ENCODE measurements at places on chromosomes 1 and 21. TPM values are rescaled to one million over a fixed set of nuclear protein-coding genes. Genes with fewer than 3 reads are reported as not detected.

LIPI gene
- total RNA-seq: not detected

TPTE gene
- not detected for total RNA-seq

HFM1 gene
- total RNA-seq: 0.83 TPM

DNA sequence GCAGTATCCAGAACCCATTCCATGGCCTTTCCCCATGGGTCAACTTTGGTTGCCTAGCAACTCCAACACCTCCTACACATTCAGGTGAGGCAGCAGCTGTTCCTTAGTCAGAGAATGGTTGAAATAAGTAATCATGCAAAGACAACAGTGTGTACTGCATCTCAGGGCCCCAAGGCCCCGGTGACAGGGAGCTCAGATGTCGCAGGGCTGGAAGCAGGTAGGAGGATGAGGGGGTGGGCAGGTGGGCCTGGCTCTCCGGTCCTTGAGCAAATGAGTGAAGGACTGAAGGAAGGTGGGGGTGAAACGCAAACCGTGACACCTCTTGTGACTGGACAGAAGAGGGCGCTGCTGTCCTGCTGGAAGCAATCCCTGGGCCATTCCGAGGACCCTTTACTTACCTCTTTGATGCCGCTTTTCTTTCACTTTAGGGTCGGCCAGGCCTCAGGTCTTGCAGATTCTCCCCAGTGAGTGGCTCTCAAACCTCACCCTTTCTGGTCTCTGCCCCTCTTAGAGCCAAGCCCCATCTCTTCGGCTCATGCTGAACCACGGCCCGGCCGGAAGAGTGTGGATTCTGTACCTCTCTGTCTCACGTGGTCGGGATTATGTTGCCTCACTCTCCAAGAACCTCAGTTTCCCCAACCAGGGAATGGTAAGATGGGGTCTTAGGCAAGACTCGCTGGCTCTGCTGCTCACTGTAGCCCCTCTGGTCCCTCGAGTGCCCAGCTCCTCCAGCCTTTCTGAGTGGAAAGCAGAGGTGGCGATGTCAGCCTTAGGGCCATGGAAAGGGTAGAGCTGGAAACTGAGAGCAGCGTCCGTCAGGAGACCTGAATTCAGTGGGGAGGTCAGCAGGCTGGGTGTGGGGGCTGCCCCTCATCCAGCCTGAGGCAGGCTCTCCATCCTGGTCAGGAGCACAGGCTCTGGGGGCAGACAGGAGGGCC is 5.6 kb upstream of the KCNA10 start:
- DNase-seq: no peak

DNA sequence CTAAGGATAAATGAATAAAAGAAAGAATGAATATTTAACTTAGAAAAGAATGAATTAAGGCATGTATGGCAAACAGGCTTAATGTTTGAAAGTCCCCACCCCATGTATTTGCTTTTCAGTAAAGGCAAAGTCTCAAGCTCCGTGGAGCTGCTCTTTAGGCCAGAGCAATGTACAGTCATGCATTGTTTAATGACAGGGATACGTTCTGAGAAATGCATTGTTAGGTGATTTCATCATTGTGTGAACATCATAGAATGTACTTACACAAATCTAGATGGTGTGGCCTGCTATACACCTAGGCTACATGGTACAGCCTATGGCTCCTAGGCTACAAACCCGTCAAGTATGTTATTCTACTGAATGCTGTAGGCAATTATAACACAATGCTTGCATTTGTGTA is 51.6 kb upstream of the SPATA6 start:
- DNase-seq: no peak

DNA sequence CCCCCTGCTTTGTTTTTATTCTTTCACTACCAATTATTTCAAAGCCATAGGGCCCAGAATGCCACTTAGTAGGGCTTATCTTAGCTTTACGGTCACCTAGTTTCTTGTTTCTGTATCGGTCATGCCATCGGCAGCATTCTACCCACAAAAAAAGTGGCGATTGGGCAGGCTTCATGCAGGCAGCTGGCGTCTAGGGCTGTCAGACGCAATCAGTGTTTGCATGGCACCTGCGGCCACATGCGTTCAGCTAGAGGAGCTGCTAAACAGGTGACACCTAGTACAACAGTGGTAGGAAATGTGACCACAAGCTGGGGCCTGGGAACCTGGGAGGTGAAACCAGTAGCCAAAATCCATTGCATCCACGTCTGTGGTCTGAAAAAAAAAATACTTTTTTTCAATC is 262.7 kb downstream of the PBX1 start:
- DNase-seq: no peak

- no peak for DNase-seq
Measured at GRCh38 chr1:47257224-47257623, 25.2 kb upstream of the TAL1 start.

All from pancreas (tissue), 10 donors.